ENCODE measurements at places on chromosomes 12 and 14. TPM values are rescaled to one million over a fixed set of nuclear protein-coding genes. Genes with fewer than 3 reads are reported as not detected.

The ZBTB1 gene
- 51.4 TPM for total RNA-seq

The SELPLG gene
- 0.85 TPM for total RNA-seq

The PTGER2 gene
- 6.6 TPM for total RNA-seq

The GALNT16 gene
- total RNA-seq: 0.85 TPM

The SLC7A8 gene
- 2.3 TPM for total RNA-seq

The TOMM20L gene
- total RNA-seq: not detected

The ASCL1 gene
- total RNA-seq: not detected

The CLEC1B gene
- total RNA-seq: not detected

The SP7 gene
- total RNA-seq: not detected

The SCN8A gene
- total RNA-seq: 12.7 TPM

The AVPR1A gene
- under 0.01 TPM for total RNA-seq

The DPY19L2 gene
- 1.8 TPM for total RNA-seq

The SIX6 gene
- total RNA-seq: not detected

The CLMN gene
- 1.9 TPM for total RNA-seq

The SOAT2 gene
- not detected for total RNA-seq

The OAS2 gene
- 0.71 TPM for total RNA-seq

The OTX2 gene
- total RNA-seq: not detected

The DIO3 gene
- total RNA-seq: under 0.01 TPM

The CCDC196 gene
- total RNA-seq: not detected

The LRP1-AS gene
- total RNA-seq: not detected

The BEST3 gene
- not detected for total RNA-seq

The ESRRB gene
- total RNA-seq: not detected

The TPPP2 gene
- not detected for total RNA-seq

The CLEC1A gene
- total RNA-seq: not detected

The FAR2 gene
- total RNA-seq: 7.3 TPM

The HOXC10 gene
- 0.43 TPM for total RNA-seq

The ARHGDIB gene
- 1.1 TPM for total RNA-seq

The CLEC9A gene
- total RNA-seq: not detected

The MAP3K9 gene
- total RNA-seq: 0.14 TPM

The KRT3 gene
- not detected for total RNA-seq
